ENCODE measurements at places on chromosomes 2 and 18.

DNA sequence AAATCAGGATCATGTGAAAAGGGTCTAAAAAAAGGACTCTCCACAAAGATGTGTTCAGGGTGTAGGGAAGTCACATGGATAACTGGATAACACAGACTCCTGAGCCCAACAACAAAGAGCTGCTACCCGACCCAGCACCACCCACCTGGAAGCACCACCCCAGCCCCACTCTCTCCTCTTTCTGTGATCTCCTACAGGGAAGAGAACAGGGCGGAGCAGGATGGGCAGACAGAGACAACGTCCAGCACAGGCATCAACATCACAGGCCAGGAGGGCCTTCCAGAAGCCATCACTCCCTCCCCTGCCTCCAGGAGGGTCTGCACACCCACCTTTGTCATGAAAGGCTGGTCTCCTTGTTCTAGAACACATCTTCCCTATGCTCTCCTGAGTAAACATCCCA lies 1.3 kb upstream of the CIB4 start:
- no peak for DNase-seq

GRCh38 chr2:195318440-195319111 lies 338.4 kb upstream of the SLC39A10 start:
- no peak for DNase-seq

DNA sequence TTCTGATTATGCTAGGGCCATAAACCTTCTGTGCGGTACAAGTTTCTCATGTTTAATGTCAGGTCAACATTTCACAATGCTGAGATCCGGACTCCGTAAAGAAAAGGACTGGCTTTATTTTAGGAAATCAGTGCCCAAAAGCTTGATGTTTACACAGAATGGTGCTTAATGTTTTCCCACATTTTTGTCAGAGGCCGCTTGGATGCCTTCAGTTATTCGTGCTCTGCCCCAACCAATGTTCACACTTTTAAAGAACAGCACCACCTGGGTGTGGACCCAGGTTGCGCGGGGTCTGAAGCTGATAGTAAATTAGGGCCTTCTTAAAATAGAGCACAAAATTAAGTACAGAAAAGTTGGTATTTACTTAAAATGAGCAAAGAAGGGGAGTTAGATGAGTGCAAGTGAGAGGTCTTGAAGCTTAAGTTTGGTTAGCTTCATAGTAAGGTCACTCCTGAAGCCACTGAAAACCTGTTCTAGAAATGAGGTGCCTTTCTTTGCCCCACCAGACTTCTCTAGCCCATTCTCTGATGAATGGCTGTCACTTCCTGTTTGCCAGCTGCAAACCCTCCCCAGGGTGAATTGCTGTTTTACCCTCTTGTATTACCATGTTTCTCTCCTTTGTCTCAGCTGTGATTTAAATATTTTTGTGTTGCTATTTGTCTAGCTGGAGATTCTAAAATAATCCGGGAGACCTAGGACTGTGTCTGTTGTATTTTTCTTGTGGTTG lies 20.5 kb downstream of the SLC3A1 start:
- no peak for DNase-seq

DNA sequence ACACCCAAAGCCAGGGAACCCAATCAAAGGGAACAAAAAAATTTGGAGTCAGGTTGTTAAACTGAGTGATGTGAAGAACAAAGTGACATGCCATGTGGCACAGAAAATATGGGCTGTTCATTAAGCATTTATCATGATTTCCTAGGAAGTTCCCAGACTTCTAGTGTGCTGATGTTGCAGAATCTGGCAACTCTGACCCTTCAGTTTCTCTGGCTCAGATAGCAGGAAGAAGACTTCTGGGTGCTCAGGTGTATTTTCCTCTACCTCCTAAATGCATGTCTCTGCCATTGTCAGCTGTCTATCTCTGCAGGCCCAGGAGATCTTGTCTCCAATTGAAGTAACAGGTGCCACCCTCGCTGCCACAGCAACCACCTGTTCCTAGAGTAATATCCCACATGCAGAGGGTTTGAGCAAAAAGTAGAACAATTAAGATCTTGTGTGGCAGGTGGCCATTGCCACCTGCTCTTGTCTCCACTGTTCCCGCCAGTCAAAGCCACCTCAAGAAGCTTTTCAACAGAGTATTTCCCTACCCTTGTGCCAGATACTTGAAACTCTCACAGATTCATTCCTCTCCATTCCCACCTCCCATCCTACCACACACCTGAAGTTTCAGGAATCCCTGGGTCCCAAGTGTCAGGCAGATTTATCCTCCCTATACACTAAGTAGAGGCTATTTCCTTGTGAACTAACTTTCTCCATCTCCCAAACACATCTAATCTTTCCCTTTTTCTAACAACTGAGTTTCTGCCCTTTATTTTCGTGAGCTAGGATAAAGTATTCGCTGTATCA lies 533.7 kb upstream of the CHAC2 start:
- DNase-seq = no peak

- no peak for DNase-seq
These were observed 52.3 kb downstream of the KLF7 start for GRCh38 chr2:207113414-207113813.

- no peak for DNase-seq
These were observed 39.4 kb downstream of the MAP2 start for GRCh38 chr2:209463226-209463625.

- no peak for DNase-seq
These were observed 961 bp downstream of the GPR55 start for GRCh38 chr2:230924092-230924469.

- DNase-seq = no peak
These were observed 1049.0 kb downstream of the TSN start for GRCh38 chr2:122804494-122804893.

DNA sequence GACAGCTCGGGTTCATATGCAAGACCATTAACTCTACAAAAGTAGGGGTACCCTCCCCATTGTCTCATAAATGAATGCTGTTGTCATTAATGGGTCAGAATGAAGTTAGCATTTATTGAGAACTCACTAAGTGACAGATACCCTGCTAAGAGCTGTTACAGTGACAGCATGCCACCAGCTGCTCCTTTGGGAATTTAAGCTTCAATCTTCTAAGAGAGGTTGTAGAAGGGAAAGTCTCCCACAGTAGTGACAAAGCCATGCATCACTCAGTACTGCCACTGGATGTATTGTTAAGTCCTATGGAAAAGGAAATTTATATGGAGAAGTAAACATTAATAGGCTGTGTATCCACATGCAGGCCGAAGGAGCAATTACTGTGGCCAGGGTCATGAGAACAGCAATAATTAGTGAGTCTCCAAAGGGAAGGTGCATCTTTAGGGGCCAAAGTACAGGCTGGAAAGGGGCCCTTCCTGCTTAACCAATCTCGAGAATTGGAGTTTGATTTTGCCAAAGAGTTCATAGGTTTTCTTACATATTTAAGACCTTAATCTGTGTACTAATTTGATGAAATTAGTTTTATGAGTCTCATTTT lies 64.5 kb upstream of the FAM124B start:
- DNase-seq = no peak

DNA sequence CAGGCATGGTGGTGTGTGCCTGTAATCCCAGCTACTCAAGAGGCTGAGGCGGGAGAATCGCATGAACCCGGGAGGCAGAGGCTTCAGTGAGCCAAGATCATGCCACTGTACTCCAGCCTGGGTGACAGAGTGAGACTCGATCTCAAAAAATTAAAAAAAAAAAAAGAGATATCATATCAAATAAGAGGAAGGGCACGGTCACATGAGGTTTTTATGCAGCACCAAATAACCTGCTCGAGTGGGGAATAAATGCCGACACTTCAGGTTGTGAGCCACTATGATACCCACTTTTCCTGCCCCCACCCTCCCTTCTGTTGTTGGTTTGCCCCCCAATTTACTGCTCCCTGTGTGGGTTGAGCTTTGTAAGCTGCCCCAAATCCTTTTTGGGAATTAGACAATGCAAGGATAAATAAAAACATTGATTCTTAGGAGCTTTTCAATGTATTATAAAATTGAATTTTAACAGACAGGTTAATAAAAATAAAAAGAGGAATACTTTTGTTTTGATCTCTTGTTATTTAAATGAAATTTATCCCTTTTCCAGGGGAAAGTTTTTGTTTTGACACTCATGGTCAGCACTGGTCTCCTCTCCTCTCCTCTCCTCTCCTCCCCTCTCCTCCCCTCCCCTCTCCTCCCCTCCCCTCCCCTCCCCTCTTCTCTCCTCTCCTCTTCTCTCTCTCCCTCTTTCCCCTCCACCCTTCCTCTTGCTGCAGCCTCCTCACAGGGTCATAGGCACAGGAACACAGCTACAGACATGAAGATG lies 29.2 kb downstream of the CD8B start:
- DNase-seq = no peak

- no peak for DNase-seq
These were observed 56.9 kb downstream of the DGKD start for GRCh38 chr2:233411162-233411561.

DNA sequence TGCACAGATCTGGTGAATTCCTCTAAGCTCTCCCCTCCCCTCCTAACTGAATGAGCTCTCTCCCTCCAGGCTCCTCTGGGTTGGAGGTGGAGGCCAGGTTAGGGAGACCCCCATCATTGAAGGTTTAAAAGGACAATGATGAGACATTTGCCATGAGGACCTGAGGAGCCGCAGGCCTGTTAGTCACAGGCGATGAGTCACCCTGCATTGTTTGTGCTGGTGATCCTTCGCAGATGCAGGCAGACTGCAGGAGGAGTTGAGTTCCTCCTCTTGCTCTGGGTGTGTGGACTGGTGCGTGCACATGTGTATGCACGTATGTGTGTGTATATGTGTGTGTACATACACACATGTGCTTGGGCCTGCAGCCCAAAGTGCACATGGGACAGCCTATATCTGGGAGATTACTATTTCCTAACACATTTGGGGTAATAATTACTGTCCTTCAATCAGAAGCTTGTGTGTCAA lies 42.0 kb downstream of the MCFD2 start:
- peak; percentile 84 for DNase-seq

DNA sequence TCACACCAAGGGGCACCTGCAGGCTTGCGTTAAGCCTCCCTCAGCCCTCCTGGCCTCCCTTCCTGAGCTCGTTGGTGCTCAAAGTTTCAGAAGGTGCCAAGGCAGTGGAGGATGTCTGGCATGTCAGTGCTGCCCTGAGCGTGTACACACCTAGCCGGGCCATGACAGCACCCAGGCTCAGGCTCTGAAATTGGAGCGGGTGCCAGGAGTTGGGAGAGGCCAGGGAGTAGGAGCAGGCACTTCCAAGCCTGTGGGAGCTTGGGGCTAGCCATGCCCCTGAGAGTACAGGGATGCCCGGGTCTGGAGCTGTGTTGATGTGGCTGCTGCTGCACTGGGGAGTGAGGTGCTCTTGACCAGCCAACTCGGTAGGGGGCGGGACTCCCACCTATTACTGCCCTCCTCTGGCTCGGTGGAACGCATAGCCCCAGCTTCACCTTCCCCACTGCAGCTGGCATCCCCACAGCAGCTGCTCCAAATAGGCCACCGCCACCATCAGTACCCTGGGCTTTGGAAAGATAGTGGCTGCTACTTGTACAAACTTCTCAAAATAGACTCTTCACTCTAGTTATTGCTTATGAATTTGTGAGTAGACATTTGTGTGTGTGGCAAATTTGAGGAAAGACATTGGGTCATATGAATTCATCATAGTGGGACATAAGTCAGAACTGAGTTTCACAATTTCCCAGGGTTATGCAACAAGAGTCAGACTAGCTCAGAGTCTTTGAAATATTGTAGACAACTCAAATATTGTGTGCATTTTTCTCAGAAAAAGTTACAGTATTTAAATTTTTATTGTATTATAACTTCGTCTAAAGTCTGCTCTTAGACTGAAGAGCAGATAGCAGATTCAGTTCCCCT lies 6.8 kb upstream of the PCARE start:
- no peak for DNase-seq

DNA sequence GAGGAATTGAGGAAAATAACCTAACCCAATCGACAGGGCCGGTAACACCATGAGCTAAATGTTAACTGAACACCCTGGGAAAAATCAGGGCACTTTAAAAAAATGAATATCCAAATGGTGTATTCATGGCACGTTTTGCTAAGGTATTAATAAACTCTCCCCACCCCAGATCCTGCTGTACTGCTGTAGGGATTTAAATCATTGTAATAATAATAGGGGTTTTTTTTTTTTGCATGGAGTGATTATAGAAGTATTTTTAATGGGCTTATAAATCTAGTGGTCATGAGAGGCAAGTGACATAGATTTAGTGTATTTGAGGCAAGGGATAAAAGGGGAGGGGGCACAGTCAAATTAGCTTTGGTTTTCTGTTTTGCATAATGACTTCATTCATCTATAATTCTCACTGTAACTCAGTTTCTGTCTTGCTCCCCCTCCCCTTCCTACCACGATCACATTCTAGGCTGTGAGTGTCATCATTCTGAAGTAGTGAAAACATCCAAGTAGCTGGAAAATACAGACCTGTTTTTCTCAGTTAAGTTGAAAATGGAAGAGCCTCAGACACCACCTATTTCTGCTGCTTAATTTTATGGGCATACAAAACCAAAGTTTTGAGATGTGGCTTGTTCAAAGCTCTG lies 18.2 kb upstream of the MGAT5 start:
- DNase-seq = no peak

GRCh38 chr2:186540941-186541340 lies 48.9 kb upstream of the ITGAV start:
- no peak for DNase-seq

GRCh38 chr2:104584393-104584792 lies 269.5 kb upstream of the POU3F3 start:
- DNase-seq = no peak

DNA sequence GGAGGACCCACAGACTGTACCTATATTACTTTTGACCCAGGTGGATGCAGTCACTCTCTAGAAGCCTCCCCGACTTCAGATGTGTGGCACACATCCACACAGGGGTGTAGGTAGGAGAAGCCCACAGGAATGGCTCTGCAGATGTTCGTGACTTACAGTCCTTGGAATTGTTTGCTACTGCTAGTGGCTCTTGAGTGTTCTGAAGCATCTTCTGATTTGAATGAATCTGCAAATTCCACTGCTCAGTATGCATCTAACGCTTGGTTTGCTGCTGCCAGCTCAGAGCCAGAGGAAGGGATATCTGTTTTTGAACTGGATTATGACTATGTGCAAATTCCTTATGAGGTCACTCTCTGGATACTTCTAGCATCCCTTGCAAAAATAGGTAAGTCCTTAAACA lies 605 bp downstream of the SLC9A4 start:
- DNase-seq = no peak

- DNase-seq = no peak
These were observed 12.4 kb downstream of the GALNT5 start for GRCh38 chr2:157269922-157270321.

All from aorta (tissue), 5 donors.